ENCODE measurements at places on chromosomes 7 and 10. TPM values are rescaled to one million over a fixed set of nuclear protein-coding genes. Genes with fewer than 3 reads are reported as not detected.

- DNase-seq = no peak
Observed at GRCh38 chr7:50327443-50327842, 22.9 kb downstream of the IKZF1 start.

GRCh38 chr10:118342638-118343020 is 505 bp upstream of the FAM204A start:
- no peak for DNase-seq

DNA sequence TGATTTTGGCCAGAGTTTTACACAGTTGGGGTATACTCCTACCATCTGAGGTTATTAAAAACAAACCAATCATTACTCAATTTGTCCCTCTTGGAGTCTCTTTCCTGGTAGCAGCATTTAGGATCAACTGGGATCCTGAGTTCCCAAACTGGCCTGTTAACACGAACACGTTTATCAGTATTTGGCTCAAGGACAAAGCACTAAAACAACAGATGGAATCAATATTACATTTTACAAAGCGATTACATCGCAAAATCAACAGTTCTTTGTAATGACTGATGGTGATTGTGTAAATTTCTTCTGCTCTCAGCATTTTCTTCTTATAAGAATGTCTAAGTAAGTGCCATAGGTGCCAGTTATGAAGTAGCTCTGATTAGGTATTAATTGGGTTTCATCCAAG is 582.9 kb upstream of the ANKRD30A start:
- no peak for DNase-seq

CDNF gene
- 4.9 TPM for polyA plus RNA-seq

GRCh38 chr7:30001998-30002397 is 12.4 kb upstream of the SCRN1 start:
- DNase-seq = no peak

- DNase-seq = no peak
Observed at GRCh38 chr7:22394739-22395138, 37.8 kb upstream of the RAPGEF5 start.

GPAM gene
- polyA plus RNA-seq = 9.1 TPM

Data from psoas muscle (tissue), 8 donors.